Gastrocnemius medialis (tissue), 4 donors: ENCODE measurements at places on chromosomes 1 and 21.

DNA sequence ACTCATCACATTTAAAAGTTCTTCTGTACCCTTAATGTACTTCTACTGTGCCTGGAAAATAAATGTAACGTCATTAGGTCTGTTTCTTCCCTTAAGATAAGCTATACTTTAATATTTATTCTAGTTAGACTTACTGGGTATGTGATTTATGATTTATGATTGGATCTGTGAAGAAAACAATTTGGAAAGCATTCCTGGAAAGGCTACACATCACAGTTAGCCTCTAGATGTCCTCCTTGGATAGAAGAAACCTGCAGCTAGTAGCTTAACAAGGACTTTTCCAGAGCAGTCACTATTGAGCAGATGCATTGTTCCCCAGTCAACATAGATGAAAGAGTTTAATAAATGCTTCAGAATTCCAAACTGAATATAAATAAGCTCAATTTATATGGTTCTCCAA is 22.2 kb upstream of the ABL2 start:
- no peak for DNase-seq

DNA sequence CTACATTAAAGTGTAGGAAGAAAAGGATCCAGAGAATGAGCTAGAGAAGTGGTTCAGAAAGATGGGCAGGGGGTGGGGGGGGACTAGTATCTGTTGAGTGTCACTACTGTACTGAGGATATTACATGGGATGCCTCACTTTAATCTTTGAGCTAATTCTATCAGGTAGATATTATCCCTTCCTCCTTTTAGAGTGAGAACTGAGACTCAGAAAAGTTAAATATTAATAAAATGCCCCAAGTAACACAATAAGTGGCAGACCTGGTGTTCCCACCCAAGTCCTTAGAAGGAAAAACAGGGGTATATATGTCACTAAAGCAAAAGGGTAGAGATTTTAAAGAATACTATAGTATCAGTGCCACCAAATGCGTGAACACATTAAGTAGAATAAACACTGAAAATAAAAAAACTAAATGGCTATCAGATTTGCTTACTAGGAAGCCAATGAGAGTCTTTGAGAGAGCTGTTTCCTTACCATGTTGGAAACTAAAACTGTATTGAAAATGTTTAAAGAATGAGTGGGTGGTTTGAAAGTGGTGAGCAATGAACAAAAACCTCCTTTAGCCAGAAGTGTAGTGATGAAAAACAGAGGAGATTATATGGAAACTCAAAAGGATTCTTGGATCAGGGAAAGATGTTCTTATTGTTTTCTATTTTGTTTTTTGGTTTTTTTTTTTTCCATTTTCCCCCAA is 230.8 kb downstream of the BARHL2 start:
- DNase-seq = no peak

DNA sequence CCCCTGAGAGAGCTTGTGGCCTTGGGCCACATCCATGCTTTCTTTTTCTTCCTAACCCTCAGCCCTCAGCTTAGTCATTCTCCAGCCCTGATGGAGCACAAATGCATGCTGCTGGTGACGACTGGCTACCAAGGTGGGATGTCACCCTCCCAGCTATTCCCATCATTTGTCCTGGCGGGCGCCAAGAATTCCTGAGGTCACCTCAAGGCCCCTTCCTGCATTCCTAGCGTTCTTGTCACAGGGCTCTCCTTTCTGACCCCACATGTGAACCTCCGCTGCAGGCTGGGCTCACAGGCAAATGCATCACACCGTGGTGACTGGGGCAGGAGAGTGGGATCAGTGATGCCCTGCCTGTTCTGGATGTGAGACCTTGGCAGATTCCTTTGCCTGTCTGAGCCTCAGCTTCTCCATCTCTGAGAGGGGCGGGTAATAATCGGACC is 53.4 kb upstream of the IFFO2 start:
- DNase-seq = no peak

GRCh38 chr1:227758366-227758765 is 23.1 kb downstream of the SNAP47 start:
- DNase-seq = no peak

- no peak for DNase-seq
Measured at GRCh38 chr21:31682620-31683019, 23.1 kb downstream of the SOD1 start.
